ENCODE measurements at places on chromosomes 7 and 10. TPM values are rescaled to one million over a fixed set of nuclear protein-coding genes. Genes with fewer than 3 reads are reported as not detected.

The PNLIPRP3 gene
- not detected for total RNA-seq

GRCh38 chr10:109103278-109103677, 820.0 kb downstream of the XPNPEP1 start:
- H3K4me3 ChIP-seq = no peak overlapping the region
- H3K36me3 ChIP-seq = no peaks in the 10 kb centered on the region
- H3K27me3 ChIP-seq = no peaks in the 10 kb centered on the region
- no peaks in the 10 kb centered on the region for H3K4me1 ChIP-seq
- H3K27ac ChIP-seq = no peak overlapping the region
- no peak for DNase-seq

- H3K4me3 ChIP-seq = no peak overlapping the region
- H3K36me3 ChIP-seq = no peaks in the 10 kb centered on the region
- DNase-seq = peak; percentile 39
Observed at GRCh38 chr7:97064972-97065587, 40.4 kb upstream of the DLX5 start.

DNA sequence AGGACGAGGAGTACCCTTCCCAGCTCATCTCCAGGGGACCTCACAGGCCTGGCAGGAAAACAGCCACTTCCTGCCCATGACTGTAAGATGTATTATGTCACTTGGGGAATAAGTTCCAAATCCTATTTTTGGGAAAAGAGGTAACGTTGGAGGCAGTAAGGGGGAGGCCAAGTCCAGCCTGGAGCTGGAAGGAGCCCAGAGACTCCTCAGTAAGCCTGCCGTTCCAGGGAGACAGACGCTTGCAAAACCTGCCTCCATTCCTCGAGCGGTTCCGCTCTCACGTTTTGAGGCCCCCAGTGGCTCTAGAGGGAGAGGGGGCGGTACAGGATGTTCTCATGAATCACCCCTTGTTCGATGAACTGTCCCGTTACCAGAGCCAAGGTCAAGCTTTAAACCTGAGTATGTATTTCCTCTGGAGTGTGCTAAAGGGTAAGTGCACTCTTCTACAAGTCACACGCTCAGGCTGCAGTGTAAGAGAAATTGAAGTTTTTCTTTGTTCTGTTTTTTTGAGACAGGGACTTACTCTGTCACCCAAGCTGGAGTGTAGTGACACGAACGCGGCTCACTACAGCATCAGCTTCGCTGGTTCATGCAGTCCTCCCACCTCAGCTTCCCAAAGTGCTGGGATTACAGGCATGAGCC, 45.5 kb upstream of the CYTH3 start:
- no peak for DNase-seq
- no peaks in the 10 kb centered on the region for H3K27me3 ChIP-seq
- no peaks in the 10 kb centered on the region for H3K36me3 ChIP-seq

DNA sequence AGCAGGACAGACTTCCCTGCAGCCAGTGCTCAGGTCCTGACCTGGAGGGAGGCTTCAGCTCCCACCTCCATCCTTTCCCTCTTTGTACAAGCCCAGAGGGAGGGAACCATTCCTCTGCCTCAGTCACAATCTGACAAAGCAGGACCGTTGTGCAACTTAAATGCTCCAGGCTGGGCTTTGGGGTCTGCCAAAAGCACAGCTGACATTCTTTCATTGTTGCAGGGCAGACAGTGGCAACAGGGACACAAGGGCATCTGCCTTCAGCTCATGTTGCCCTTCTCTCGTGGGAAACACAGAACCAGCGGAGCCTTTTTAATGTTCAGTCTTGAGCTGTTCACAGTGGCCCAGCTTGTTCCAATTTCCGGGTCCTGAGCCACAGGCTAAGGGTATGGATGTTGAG, 155.7 kb upstream of the TNS3 start:
- no peak overlapping the region for H3K4me3 ChIP-seq
- H3K27me3 ChIP-seq = no peaks in the 10 kb centered on the region
- no peak for DNase-seq

DNA sequence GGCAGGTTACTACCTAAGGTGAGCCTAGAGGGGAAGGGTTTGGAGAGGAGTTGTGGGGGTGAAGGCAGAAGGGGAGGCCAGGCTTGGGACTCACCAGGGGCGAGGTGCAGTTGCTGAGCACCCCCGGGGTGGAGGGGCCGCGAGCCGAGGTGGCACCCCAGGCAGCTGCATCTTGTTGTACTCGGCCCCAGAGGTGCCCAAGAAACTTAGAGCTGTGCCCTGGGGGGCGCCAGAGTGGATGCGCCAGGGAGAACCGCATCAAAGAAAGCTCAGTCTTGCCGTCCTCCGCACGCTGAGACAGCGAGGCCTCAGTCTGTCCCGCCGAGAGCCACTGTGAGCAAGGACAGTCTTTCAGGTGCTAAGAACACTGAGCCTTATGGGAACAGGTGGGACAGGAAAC, 7.4 kb downstream of the ATG9B start:
- H3K27ac ChIP-seq = no peak overlapping the region
- H3K4me1 ChIP-seq = peaks cover 32% of the 10 kb centered on the region
- H3K36me3 ChIP-seq = no peaks in the 10 kb centered on the region
- H3K4me3 ChIP-seq = no peak overlapping the region

GRCh38 chr10:4024516-4025245, 239.7 kb upstream of the KLF6 start:
- no peak overlapping the region for H3K27ac ChIP-seq
- no peak for DNase-seq
- no peak overlapping the region for H3K4me3 ChIP-seq
- no peaks in the 10 kb centered on the region for H3K36me3 ChIP-seq
- H3K4me1 ChIP-seq = no peaks in the 10 kb centered on the region

DNA sequence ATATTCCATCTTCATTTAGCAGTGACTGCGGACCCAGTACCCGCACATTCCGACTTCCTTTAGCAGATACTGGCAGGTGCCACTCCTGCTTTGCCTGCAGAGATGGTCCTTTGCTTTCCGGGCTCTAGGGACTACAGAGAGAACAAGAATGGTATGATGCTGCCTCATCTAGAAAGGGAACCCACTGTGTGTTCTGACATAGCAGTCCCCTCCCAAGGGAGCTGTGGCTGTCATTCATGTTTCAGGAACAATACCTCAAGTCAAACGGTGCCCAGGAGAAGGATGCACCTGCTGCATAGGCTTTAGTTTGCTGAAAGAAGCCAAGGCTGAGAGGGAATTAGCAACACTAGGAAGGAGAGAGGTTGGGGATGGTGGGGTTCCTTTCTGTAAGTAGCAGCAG, 15.9 kb upstream of the TMEM72 start:
- no peaks in the 10 kb centered on the region for H3K27me3 ChIP-seq
- DNase-seq = no peak
- no peaks in the 10 kb centered on the region for H3K36me3 ChIP-seq

GRCh38 chr7:150967349-150967748, 10.8 kb downstream of the KCNH2 start:
- no peak overlapping the region for H3K4me3 ChIP-seq
- no peaks in the 10 kb centered on the region for H3K36me3 ChIP-seq
- no peak overlapping the region for H3K27ac ChIP-seq
- H3K4me1 ChIP-seq = no peaks in the 10 kb centered on the region

GRCh38 chr10:133274751-133275683, 1.7 kb downstream of the ADAM8 start:
- no peaks in the 10 kb centered on the region for H3K4me1 ChIP-seq
- peaks cover 17% of the 10 kb centered on the region for H3K27me3 ChIP-seq
- no peak overlapping the region for H3K27ac ChIP-seq

GRCh38 chr10:29730969-29731368, 96.2 kb upstream of the SVIL start:
- no peak overlapping the region for H3K27ac ChIP-seq
- H3K4me1 ChIP-seq = peaks cover 24% of the 10 kb centered on the region
- DNase-seq = no peak
- no peaks in the 10 kb centered on the region for H3K27me3 ChIP-seq
- H3K36me3 ChIP-seq = peaks cover 8% of the 10 kb centered on the region

DNA sequence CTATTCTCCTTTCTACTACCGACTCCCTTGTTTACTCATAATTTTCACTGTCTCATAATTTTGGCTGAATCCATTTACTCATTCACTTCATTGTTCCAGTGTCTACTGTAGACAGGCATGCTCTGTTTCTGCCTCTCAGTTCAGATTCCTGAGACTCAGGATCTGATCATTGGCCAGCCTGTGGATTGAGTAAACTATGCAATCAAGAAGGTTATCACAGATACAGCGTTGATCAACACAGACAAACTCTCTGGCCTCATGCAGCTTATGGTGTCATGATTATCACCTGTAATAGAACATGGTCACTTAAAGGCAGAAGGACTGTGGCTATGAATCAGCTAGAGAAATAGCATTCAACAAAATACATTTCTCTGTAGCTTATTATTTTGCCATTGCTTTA, 86.0 kb downstream of the SEMA3E start:
- no peak overlapping the region for H3K27ac ChIP-seq
- H3K36me3 ChIP-seq = no peaks in the 10 kb centered on the region

The PDE1C gene
- not detected for total RNA-seq

GRCh38 chr10:71443676-71444075, 47.0 kb downstream of the CDH23 start:
- H3K27me3 ChIP-seq = no peaks in the 10 kb centered on the region
- H3K4me3 ChIP-seq = no peak overlapping the region
- no peaks in the 10 kb centered on the region for H3K4me1 ChIP-seq
- H3K27ac ChIP-seq = no peak overlapping the region
- H3K36me3 ChIP-seq = no peaks in the 10 kb centered on the region
- DNase-seq = no peak

DNA sequence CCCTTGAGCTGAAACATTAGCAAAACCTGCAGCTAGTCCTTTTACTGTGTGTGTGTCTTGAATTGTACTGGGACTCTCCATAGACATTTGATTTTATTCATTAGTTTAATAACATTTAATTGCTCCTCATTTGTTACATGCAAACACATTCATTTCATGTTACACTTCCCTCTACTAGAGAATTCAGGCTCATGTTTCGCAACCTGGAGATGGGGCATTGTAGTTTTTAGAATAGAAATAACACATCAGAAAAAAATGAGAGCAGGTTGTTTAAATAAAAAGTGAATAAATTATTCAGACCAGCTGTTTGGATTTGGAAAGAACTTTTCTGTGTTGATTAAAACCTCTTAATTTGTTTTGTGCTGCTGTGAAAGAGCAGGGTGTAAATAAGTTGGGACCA, 243.9 kb downstream of the ETV1 start:
- no peak for DNase-seq
- H3K27me3 ChIP-seq = no peaks in the 10 kb centered on the region
- H3K4me1 ChIP-seq = peaks cover 4% of the 10 kb centered on the region
- H3K4me3 ChIP-seq = no peak overlapping the region
- no peak overlapping the region for H3K27ac ChIP-seq

DNA sequence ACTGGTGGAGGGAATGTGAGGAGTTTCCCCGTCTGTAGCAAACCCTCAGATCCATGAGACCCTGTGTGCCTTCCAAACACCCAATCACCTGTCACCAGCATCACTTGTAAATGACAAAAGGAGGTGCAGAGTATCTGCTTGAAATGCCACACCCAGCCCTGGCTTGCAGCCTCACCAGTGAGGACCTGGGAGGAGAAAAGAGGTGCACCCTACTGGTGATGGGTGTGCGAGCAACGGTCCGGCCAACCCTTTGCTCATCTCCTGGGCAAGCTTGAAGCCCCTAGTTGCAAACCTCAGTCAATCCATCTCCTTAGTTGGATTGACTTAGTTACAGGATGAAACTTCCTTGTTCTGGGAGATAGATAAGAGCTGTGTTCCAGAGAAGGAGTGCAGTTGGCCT, 62.4 kb upstream of the WAPL start:
- H3K36me3 ChIP-seq = no peaks in the 10 kb centered on the region
- DNase-seq = no peak
- H3K4me3 ChIP-seq = no peak overlapping the region

The DYDC2 gene
- not detected for total RNA-seq

DNA sequence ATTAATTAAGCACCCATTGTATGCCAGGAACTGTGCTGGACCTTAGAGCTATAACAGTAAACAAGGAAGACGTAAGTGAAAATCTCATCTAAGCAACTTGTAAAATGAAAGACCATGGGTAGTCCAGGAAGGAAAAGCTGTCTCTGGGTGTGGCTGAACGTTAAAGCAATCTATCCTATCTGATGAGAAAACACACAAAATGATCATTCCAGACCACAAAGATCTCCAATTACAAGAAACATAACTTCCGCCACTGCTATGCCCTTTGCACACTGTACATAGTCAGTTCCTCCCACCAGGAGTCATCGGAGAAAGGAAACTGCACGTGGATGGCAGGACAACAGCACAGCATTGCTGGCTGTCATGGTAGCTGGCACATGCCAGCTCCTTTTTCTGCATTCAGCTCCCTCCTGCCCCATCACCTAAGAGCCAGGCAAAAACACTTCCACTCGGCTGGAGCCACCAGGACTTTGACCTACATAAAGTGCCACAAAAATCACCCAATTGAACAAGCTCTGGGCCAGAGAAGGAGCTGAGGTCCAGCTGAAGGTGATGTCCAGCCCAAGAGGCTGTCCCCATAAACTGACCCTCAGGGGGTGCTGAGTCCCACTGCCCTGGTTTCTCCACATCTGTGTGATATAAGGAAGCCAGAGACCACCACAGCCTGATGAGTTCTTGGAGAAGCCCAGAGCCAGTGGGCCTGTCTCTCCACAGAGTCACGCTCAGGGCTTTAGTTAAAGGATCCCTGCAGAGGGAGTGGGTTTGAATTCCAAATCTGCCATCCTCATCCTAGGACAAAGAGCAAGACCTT, 56.4 kb downstream of the STEAP1B start:
- peaks cover 7% of the 10 kb centered on the region for H3K27me3 ChIP-seq
- H3K4me1 ChIP-seq = no peaks in the 10 kb centered on the region
- no peak overlapping the region for H3K4me3 ChIP-seq

DNA sequence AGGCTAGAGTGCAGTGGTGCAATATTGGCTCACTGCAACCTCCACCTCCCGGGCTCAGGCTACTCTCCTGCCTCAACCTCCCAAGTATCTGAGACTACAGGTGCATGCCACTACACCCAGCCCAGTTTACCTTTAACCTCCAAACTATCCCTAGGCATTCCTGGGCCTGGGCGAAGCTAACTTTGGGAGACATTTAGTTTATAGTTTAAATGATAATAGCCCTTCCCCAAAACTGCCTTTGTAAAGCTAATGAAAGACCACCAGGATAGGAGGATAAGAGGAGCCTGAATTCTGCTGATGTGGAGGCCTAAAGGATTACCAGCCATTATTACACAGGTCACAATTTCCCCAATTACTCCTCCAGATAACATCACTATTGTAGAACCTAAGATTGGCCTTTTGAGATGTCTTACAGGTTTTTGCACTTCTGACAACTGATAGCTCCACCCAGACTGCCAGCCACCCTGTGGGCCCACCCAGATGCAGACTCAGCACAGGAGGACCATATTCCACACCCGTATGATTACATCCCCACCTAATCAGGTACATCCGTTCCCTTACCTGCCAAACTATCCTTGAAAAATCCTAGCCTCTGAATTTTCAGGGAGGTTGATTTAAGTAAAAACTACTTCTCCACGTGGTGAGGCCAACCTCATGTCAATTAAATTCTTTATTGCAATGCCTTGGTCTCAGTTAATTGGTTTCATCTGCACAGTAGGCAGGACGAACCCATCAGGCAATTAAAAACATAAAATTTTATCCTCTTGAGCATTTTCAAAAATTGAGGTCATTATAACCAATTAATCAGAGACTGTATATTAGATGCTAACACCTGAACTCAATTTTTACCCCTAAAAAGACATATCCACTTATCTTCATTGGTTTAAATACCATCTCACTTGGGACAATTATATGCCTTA, 62.3 kb upstream of the TMEM254 start:
- 0 out of 2 replicates have a peak, but pooled peaks cover 7% of the 10 kb centered on the region for H3K27me3 ChIP-seq
- no peak for DNase-seq
- no peaks in the 10 kb centered on the region for H3K36me3 ChIP-seq
- no peaks in the 10 kb centered on the region for H3K4me1 ChIP-seq
- no peak overlapping the region for H3K27ac ChIP-seq

The SLC26A4 gene
- 0.22 TPM for total RNA-seq

- no peak for DNase-seq
- H3K4me1 ChIP-seq = peaks cover 24% of the 10 kb centered on the region
- H3K27ac ChIP-seq = peak overlapping the region; percentile 88
- no peak overlapping the region for H3K4me3 ChIP-seq
- H3K36me3 ChIP-seq = peaks cover 61% of the 10 kb centered on the region
- no peaks in the 10 kb centered on the region for H3K27me3 ChIP-seq
Observed at GRCh38 chr7:151591866-151592265, 72.2 kb upstream of the RHEB start.
